ENCODE measurements at places on chromosomes 11 and 22. TPM values are rescaled to one million over a fixed set of nuclear protein-coding genes. Genes with fewer than 3 reads are reported as not detected.

BAD gene
- polyA plus RNA-seq = 31.0 TPM

DNA sequence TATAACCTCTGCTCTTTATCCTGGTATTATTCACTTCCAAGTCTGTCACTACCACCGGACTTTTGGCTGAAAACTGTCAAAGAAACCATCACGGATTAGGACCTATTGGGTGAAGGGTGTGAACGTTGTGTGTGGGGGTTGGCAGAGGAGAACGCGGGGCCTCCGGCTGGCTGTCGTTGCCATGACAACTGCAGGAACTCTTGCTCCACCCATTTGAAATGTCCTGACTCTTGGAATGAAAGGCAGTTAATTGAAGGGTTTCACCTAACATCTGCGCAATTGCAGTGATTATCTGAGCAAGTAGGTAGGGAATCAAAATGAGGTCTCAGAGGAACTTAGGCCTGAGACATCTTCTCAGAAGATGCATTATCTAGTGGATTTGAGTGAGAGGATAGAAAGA lies 60.9 kb upstream of the CLMP start:
- DNase-seq = no peak

DNA sequence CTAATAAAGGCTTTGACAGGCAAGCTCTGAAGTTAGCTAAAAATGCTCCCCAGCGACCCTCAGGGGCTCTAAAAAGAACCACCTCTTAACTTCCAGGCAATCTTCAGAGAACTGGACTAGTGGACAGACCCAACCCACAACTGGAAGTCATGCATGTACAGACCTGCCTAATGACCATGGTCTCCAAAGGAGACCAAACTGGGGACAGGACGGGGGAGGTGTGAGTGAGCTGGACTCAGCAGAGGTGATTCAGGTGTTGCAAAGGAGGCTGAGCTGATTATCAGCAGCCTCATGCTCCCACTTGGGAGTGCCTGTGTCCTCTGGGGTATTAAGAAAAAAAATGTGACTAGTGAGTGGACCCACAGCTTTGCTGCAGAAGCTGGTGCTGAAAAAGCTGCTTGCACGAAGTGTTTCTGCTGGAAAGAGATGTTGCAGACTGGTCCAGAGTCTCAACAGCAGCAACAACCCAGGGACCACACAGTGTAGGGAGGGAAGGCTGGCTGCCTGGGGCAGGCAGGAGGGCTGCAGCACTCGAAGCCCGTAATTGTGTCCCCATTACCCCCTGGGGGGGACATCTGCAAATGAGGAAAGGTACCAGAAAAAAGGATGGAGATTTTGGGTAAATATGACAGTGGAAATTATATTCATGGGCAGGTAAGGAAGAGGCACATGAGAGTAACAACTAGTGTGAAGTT lies 35.3 kb downstream of the PITPNB start:
- no peak for DNase-seq

GRCh38 chr11:130718120-130718519 lies 198.2 kb downstream of the SNX19 start:
- DNase-seq = no peak

GRCh38 chr11:102840018-102840417 lies 3.4 kb downstream of the MMP3 start:
- no peak for DNase-seq

PRSS23 gene
- 21.4 TPM for polyA plus RNA-seq

GRCh38 chr11:122832721-122833470 lies 5.4 kb upstream of the CRTAM start:
- DNase-seq = no peak

NCR3LG1 gene
- polyA plus RNA-seq = 0.28 TPM

- DNase-seq = no peak
Observed at GRCh38 chr11:37712251-37712650, 1114.2 kb upstream of the RAG2 start.

ZW10 gene
- polyA plus RNA-seq = 14.5 TPM

- DNase-seq = no peak
Observed at GRCh38 chr11:33861386-33861785, 30.5 kb downstream of the LMO2 start.

Measured in hindlimb muscle (tissue), 1 donor.